ENCODE measurements at places on chromosomes 6 and 20.

- no peak for DNase-seq
Observed at GRCh38 chr6:14278446-14278845, 160.9 kb downstream of the CD83 start.

GRCh38 chr20:57400231-57400701 is 9.1 kb downstream of the RBM38 start:
- DNase-seq, result no peak

DNA sequence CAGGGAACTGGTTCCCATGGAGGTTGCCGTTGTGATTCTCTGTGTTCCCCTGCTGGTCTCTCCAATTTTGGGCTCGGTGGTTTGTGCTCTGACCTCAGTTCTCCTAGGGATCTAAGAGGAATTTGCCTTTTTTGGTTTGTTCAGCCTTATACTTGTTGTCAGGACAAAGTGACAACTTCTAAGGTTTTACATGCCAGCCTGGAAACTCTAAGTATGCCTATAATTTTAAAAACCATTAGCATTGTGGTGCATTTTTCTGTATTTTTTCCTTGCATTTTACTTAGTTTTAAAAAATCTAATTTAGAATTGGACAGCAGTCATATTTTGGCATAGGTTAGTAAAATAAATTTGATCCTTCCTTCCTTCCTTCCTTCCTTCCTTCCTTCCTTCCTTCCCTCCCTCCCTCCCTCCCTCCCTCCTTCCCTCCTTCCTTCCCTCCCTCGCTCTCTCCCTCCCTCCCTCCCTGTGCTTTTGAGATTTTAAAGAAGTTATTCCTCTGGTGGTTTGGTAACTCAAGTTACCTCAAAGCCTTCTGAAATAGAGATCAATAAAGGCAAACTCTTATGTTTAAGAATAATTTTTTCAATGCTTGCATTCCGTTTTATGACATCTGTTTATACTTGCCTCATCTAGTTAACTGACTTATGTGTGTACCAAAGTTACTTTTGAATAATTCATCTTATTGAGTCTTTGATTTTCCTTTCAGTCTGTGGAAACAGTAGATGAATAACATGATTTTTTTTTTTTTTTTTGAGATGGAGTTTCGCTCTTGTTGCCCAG is 141.3 kb upstream of the RGS17 start:
- DNase-seq, result no peak

DNA sequence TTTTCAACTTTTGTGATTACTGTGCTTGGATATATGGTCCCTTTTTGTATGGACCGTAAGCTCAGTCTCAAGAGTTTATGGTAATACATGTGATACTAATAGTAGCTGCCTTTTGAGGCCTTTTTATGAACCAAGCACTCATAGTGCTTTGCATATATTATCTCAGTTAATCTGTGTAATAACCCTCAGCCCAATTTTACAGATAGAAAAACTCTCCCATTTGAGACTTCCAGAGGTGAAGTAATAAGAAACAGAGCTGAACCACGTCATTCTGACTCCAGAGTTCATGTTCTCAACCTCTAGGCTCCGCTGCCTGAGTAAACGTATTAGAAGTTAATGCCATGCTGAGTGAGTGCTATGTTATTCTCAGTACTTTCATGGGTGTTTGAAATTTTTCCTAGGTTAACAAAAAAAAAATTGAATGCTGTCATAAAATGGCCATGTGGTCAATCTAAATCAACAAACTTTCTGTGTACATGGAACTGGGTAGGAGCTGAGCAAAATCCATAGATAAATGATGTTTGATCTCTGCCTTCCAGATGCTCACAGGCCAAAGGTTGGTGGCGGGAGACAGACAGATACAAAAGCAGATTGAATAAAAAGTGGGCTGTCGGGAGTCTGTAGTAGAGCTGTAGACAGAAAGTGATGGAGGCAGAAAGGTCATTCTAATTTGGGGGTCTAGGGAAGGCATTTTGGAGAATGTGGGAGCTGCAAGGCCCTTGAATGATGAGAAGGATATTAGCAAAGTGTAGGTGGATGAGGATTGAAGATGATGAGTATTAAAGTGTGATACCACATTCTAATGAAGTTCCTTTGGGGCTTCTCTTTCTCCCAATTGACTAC is 22.6 kb upstream of the ELOVL2 start:
- no peak for DNase-seq

GRCh38 chr6:9044426-9044825 is 609.1 kb upstream of the SLC35B3 start:
- no peak for DNase-seq

DNA sequence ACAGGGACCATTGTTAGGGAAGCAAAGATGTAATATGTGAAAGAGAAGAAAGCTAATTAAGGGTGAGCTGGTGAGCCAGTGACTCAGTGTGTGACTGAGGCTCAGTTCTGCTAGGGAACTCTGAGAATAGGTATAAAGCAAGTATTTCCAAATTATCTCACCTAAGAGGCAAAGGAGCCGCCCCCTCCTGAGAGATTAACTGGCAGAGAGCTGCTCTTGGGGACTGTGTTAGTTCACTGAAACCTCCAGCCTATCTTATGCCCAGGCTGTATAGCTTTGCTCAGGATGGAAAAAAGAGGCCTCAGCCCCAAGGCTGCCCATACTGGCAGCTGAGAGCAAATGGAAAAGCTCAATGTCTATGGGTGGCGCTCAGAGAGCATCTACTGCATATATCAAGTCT is 152.0 kb downstream of the PAK5 start:
- DNase-seq, result no peak

- DNase-seq, result no peak
Observed at GRCh38 chr20:4926531-4927156, 74.7 kb downstream of the SLC23A2 start.

- DNase-seq, result no peak
Observed at GRCh38 chr6:7129784-7130569, 22.2 kb downstream of the RREB1 start.

DNA sequence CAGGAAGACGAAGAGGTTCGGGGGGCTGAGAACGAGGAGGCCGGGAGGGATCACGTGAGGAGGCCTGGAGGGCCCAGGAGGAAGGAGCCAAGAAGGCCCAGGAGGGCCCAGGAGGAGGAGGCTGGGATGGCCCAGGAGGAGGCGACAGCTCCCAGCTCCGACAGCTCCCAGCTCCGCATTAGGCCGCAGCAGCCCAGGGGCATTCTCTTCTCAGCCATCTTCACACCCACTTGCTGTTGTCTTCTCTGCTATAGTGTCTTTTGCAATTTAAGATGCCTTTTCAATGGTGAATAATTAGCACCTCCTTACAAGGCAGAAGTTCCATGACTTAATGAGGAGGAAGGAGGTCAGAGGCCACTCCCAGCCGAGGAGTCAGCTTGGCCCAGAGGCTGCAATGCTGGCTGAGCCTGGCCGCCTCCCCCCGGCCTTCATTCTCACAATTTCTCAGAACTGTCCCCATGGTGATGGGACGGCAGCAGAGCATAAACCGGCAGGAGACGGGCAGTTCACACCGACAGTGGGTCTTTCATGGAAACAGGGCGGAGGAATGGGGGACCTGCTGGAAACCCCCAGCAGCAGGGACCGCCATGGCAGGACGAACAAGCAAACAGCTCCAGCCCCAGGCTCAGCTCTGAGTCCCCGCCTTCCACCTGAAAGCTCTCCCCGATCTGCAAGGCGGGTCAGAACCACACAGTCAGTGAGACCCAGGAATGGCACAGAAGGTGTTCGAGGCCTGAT is 45.1 kb downstream of the WDR27 start:
- DNase-seq, result no peak

GRCh38 chr6:11858439-11858838 is 79.8 kb upstream of the ADTRP start:
- no peak for DNase-seq

GRCh38 chr20:926670-927069 is 10.5 kb upstream of the ANGPT4 start:
- DNase-seq, result no peak

Data from NCI-H1048 (cell line).